ENCODE measurements at places on chromosomes 13 and 19.
A peak's percentile ranks its signal among the peaks of the same experiment; 100 is the strongest.

DNA sequence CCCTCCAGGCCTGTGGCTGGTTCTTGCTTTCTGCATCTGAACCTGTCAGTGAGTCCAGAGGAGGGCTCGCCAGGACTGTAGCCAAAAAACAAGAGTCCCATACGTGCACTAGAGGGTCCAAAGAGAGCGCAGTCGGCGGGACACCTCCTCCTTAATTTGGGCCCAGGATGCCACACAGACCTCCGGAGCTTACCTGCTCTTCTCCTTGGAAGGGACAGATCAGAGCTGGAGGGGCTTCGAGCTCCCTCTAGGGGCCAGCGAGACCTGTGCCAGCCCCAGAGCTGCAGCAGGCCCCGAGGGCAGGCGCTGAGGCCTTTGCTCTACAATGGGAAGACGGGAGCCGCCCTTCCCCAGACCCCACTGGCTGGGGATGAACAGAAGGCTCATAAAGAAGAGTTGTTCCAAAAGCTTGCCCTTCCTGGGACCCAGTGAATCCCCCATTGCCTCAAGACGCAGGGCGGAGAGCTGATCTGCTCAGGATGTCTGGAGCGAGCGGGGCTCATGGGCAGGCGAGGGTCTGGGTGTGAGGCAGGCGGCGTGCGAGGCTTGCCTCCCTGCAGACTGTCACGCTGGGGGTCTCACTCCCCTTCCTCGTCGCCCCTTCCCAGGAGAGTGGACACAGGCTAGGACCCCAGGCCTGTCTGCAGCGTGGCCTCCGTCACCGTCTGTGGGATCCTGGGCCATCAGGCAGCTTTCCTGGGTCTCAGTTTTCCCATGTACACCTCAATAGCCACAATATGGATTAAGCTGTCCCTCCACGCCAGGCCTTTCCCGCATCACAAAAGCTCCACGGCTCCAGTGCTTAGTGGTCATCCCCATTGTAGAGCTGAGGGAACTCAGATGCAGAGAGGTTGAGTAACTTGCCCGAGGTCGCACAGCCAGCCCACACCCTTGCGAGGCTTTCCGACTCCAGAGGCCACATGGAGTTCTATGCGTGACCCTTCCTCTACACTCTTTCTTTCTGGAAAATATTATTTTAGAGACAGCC, 46.9 kb upstream of the VSTM2B start:
- no peak for DNase-seq

- peak; percentile 77 for DNase-seq
Observed at GRCh38 chr19:51127755-51128154, 3.0 kb downstream of the SIGLEC9 start.

DNA sequence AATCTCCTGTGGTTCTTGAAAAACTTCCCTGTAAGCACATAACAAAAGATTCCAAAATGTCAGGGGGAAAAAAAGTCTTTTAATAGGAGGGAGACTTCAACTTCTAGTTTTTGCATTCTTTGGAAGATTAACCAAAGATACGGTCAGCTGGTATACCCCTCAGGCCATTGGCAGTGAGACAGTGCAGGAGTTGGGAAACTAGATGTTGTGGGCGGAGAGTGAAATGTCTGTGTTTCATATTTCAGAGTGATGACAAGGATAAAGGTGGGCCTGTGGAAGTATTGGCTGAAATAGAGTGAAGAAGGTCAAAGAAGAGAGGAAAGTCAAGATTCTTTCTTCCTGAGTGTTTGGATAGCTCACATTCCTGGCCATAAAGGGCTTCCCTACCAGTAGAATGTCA, 40.8 kb downstream of the CYP2B6 start:
- no peak for DNase-seq

- DNase-seq: no peak
Observed at GRCh38 chr13:39209731-39210531, 171.7 kb downstream of the NHLRC3 start.

- peak; percentile 83 for DNase-seq
Observed at GRCh38 chr19:45645631-45646344, 6.6 kb upstream of the EML2 start.

GRCh38 chr13:59103004-59103768, 1060.5 kb downstream of the DIAPH3 start:
- no peak for DNase-seq

GRCh38 chr13:113526466-113527220, 36.1 kb upstream of the DCUN1D2 start:
- no peak for DNase-seq

- no peak for DNase-seq
Observed at GRCh38 chr13:46531953-46532352, 21.0 kb upstream of the LRCH1 start.

DNA sequence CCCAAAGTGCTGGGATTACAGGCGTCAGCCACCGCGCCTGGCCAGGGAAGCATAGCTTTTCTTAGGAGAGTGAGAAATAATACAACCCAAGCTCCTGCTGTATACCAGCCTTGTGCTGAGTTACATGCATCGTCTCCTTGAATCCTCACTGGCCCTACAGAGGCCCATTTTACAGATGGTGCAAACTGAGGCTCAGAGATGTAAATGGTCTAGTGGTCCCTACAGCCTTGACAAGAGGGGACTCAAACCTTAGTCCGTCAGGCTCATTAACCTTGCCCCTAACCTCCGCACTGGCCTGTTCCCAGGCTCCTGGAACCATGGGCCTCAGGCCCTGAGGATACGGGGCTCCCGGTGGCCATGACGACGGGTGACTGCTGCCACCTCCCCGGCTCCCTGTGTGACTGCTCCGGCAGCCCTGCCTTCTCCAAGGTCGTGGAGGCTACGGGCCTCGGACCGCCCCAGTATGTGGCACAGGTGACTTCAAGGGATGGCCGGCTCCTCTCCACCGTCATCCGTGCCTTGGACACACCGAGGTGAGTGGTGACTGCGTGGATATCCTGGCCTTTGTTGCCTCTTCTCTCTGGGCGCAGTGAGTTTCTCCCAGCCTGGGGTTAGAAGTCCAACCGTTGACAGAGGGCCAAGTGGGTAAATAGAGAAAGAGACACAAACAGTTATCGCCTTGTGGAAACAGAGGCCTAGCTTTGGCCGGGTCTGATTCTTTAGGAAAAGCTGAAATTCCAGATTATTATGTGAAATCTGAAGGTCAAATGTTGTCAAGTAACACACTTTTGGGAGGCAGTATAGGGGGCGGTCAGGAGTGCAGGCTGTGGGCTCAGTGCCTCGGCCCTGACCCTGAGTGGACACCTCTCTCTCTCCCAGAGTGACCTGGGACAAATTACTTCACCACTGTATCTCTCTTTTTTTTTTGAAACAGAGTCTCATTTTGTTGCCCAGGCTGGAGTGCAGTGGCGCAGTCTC, 8.7 kb downstream of the MARCHF2 start:
- DNase-seq: no peak

GRCh38 chr19:32537580-32537979, 43.4 kb upstream of the PDCD5 start:
- no peak for DNase-seq

DNA sequence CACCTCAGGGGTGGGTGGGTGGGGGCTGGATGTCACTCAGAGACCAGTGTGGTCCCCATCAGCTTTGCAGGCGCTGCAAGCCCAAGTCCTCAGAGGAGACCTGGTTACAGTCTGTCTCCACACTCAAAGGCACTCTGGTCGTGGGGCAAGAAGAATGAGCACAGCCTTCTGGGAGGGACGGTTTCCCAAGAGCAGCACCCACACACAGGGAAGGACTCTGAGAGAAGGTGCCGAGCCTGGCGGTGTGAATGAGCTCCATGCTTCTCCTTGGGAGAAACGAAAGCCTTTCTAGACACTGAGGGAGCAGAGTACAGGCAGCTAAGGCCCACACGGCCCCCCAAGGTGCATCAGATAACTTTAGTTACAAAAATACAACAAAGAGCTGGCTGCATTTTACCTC, 473.6 kb downstream of the FOXO1 start:
- no peak for DNase-seq

All from CD4-positive, alpha-beta T cell treated with Interleukin-15 for 1 hour (primary cell).